ENCODE measurements at places on chromosomes 5 and 9. TPM values are rescaled to one million over a fixed set of nuclear protein-coding genes. Genes with fewer than 3 reads are reported as not detected.

SPEF2 gene
- total RNA-seq, result 4.1 TPM

PRUNE2 gene
- total RNA-seq, result 10.6 TPM

KCNT1 gene
- not detected for total RNA-seq

PDZD2 gene
- total RNA-seq, result 0.50 TPM

SPINK7 gene
- not detected for total RNA-seq

GRK6 gene
- total RNA-seq, result 17.3 TPM

PCDHB16 gene
- 0.15 TPM for total RNA-seq

CNTNAP3B gene
- total RNA-seq, result 1.2 TPM

PCDHA10 gene
- under 0.01 TPM for total RNA-seq

C9orf78 gene
- total RNA-seq, result 33.6 TPM

ADAMTSL1 gene
- 93.5 TPM for total RNA-seq

FOXD4L4 gene
- total RNA-seq, result 0.29 TPM

UNC13B gene
- total RNA-seq, result 43.8 TPM

CDKN2A gene
- 39.5 TPM for total RNA-seq

ITGA1 gene
- total RNA-seq, result 4.1 TPM

SLC36A1 gene
- total RNA-seq, result 8.4 TPM

BAAT gene
- not detected for total RNA-seq

KCNN2 gene
- 0.44 TPM for total RNA-seq

IFNA21 gene
- not detected for total RNA-seq

GFI1B gene
- total RNA-seq, result not detected

SLC4A9 gene
- total RNA-seq, result not detected

IL3 gene
- total RNA-seq, result not detected

Measured in smooth muscle cell of trachea (primary cell).